Stimulated activated memory B cell treated with anti-CD40 and anti-IgM and Interleukin-4, amounts not matched to agents 10 μg/mL and 1 μg/mL and 100 μg/mL, for 72 hours (primary cell): ENCODE measurements at places on chromosomes 7 and 10.

DNA sequence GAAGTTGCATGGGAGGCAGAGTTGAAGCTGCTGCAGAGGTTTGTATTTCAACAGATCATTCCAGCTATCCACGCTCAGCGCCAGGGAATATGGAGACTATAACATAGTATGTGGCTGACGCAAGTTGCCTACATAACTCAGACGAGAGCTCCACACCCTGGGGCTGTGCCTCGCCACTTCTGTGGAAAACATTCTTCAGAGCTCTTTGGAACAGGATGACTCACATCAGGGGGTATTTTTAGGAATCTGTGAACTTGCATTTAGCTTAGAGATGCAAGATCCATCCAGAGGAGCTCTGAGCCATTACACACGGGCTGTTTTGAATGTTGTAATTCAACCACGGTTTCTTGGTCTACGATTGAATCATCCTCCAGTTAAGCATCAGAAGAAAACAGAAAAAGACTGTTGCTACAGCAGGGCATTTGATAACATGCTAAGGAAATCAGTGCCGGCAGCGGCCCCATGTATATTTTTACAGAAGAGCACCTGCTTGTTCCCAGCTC is 481.5 kb upstream of the AKR1E2 start:
- ATAC-seq, result peak; percentile 47

- ATAC-seq, result no peak
Measured at GRCh38 chr7:142420554-142421362, 162.9 kb upstream of the PRSS58 start.

DNA sequence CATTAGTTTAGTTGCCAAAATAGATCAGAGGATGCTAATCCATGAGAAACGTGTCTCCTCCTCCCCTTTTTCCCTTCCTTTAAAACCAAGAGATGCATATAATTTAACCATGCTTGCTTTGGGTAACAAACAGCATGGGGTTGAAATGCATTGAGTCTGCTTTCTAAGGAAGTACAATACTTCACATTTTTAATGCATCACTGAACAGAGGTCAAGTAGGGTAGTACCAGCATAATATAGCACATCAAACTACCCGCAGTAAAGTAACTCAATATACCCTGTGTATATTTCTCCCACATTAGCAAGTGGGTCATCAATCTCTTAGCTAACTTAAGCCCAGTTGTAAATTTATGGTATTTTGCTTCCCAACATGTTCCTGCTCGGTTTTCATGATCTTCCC is 239.3 kb upstream of the SEMA3C start:
- no peak for ATAC-seq

- peak; percentile 31 for ATAC-seq
Measured at GRCh38 chr10:13891128-13892000, 304.6 kb downstream of the PRPF18 start.

- peak; percentile 67 for ATAC-seq
Measured at GRCh38 chr7:134865001-134865845, 85.8 kb downstream of the CALD1 start.

DNA sequence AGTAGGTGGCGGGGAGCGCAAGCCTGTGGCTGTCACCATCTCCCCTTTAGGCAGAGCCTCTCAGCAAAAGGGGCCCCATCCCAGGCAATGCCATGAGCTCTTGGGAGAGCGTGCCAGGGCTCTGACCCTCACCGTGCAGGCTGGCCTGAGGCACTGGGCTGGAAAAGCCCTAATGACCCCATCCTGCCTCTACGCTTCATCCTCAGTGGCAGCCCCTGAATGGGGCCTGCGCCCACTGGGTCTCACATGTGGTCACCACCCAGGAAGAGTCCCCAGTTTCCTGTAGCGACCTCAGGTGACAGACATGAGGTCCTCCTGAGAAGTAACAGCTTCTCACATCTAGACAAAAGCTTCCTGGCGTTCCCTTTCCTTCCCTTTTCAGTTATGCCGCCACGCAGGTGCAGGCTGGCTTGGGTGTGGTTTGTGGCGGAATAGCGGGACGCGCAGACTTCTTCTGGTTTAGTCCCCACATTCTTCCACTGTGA is 59.2 kb downstream of the CLEC2L start:
- no peak for ATAC-seq

- no peak for ATAC-seq
Measured at GRCh38 chr10:33459602-33460001, 125.1 kb upstream of the NRP1 start.

DNA sequence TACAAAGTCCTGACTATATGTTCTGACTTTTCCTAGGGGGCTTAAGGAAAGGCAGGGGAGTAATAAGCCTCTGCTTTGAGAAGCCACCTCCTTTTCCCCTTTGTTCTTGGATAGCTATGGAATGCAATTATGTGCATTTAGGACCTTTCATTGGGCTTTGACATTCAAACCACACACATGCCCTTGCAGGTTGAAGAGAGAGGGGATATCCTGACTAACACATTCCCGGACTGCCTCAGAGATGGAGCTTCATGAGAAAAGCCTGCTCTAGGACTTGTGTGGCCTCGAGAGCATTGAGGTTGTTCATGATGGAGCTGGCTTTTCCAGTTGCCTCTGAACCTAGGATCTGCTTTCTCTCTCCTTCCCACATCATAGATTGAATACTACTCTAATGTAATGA is 694.5 kb downstream of the LRMDA start:
- no peak for ATAC-seq

GRCh38 chr7:82699773-82700186 is 256.2 kb upstream of the CACNA2D1 start:
- ATAC-seq, result no peak

- no peak for ATAC-seq
Measured at GRCh38 chr10:29710128-29710527, 75.4 kb upstream of the SVIL start.

- ATAC-seq, result no peak
Measured at GRCh38 chr10:103192089-103192450, 1.0 kb downstream of the NT5C2 start.

DNA sequence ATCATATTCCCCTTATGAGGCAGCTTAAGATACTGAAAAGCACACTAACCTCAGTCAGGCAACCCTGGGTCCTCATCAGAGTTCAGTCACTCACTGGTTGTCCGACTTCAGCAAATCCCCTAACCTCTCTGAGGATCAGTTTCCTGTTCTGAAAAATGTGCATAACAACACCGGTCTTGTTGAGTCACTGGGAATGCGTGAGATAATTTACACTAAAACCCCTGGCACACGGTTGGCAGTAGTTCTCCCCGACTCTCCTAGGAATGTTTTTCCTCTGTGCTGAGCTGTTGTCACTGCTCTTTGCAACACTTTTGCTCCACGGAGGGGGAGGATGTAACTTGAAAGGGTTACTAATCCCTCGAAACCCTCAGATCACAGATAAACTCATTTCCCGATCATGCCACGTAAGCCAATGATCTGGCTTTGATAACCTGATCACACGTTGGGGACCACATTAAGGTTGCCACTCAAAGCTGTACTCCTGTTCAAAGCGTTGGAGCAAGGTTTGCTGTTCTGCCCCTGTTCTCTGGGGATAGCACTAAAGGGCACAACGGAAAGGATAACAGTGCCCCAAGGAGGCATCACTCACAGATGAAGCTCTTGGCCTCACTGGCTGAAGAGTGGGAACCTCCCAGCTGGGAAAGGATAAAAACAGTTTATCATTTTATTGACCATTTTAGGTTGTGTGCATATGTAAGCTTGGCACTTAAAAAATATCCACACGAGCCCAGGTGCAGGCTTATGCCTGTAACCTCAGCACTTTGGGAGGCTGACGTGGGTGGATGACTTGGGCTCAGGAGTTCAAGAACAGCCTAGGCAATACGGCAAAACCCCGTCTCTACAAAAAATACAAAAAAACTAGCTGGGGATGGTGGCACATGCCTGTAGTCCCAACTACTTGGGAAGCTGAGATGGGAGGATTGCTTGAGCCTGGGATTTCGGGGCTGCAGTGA is 5.0 kb upstream of the RBM17 start:
- no peak for ATAC-seq

DNA sequence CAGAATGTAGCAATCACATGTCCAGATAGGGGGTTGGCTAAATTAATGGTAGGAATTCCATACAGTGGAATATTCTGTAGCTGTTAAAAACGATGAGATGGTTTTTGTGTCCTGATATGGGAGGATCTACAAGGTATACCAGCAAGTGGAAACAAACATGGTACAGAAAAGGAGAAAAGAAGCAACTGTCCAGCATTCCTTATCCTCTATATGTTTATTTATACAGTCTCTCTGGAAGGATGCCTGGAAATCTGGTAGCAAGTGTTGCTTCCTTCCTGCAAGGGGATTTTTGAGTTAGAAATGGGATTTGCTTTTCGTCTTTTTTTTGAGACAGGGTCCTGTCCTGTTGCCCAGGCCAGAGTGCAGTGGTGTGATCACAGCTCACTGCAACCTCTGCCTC is 19.3 kb downstream of the IL15RA start:
- no peak for ATAC-seq

DNA sequence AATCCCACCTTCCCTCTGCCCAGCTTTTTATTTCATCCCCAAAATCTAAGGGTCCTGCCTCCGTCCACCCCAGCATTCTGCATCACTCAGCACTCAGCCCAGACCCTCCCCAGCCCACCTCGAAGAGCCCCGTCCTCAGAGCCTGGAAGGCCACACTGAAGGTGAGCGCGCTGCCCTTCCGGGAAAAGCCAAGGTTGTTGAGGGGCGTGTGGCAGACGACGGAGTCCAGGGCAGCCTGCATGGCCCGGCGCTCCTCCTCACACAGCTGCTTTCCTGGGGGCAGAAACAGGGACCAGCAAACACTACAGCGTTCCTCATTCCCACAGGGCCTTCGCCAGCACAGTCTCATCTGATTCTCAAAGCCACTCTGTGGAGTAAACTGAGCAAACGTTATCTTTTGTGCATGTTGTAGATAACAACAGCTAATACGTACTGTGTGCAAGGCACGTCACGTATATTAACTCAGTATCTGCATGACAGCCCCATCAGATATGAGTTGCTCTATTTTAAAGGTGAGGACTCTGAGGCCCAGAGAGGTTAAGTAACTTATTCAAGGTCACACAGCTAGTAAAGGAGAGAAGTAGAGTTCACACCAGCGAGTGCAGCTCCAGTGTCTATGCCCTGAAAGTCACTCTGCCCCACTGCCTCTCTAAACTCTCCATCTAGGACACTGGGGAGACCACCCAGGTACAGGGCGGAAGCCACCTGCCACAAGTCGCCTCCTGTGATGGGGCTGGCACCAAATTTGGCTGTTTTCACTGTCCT is 2.8 kb downstream of the TRAPPC14 start:
- ATAC-seq, result no peak

GRCh38 chr7:27245798-27246691 is 3.4 kb downstream of the EVX1 start:
- ATAC-seq, result no peak

DNA sequence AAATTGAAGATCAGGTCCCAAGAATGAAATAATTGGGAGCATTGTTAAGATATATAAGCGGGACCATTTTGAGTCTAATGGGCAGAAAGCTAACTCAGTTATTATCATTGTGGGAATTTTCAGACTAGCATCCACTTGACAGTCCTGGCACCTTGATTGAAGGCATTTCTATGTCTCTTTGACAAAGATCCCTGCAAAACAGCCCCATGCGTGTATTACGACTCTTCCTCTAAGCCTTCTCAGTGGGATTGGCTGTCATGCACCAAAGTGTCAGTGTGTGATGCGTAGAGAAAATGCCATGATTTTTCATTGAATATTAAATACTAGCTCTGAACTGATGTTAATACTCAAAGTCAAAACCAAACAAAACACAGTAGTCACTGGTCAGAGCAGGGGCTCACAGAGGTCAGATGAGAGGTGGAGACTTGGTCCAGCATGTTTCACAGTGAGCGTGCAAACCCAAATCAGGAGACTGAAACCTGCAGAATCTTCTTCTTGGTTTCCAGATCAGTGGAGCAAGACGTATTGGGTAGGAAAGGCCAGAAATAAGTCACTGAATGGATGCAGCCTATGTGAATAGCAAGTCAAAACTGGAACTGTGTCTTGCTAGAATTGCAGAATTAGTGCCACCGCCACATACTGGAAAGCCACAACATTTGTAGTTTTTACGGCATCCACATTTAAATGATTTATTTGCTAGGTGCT is 303.6 kb upstream of the AKR1E2 start:
- peak; percentile 85 for ATAC-seq

- ATAC-seq, result peak; percentile 68
Measured at GRCh38 chr10:89644691-89644966, 413 bp downstream of the PANK1 start.

- no peak for ATAC-seq
Measured at GRCh38 chr7:82729172-82730030, 285.8 kb upstream of the CACNA2D1 start.

- no peak for ATAC-seq
Measured at GRCh38 chr10:1061930-1062774, 6.0 kb downstream of the WDR37 start.

DNA sequence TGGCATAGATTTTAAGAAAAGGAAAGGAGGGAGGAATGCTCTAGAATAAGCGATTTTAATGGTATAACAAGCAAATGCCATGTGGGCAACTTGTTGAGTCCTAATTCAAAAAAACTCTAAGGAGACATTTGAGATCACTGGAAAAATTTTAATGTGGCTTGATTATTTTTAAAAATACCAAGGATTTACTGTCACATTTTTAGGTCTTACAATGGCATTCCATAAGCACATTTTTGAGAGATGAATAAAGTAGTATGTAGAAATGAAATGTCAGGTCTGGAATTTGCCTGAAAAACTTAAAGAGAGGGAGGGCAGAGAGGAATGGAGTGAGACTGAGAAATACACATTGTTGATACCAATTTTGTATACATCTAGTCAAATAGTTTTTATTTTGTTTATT is 20.3 kb downstream of the NCAPG2 start:
- ATAC-seq, result no peak

GRCh38 chr10:119360181-119360921 is 153.0 kb downstream of the GRK5 start:
- ATAC-seq, result no peak

- ATAC-seq, result no peak
Measured at GRCh38 chr7:45461026-45461425, 113.1 kb upstream of the ADCY1 start.

DNA sequence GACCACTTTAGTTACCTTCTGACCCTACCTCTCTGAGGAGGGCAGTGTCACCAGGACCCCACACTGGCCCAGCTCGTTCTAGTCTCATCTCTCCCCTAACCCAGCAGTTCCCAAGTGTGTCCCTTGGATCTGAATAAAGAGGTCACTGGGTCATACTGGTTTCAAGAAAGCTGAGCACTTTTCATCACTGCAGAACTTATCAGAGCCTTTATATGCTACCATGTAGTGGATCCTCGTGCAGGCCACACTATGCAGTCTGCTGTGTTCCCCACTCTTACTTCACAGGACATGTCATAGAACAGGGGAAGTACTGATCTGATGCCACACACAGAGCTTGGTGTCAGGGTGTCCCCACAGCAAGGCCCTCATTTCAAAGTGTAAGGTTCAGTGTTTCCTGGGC is 113.8 kb downstream of the GFRA1 start:
- ATAC-seq, result no peak

DNA sequence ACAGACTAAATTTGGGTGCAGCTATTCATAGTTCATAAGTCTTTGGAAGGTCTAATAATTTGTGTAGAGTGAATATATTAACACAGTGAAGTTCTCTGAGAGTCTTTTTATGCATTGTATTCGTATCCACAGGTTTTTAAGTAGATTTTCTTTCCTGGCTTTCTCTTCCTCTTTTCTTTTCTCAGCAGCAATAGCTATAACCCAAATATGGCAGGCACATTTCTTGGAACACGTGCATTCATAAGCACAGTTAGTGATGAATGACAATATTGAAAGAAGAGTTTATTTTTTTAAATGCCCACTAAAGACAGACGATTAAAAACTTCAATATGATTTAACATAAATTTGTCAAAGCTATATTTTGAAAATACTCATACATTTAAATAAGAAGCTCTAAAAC is 220.5 kb upstream of the MBL2 start:
- ATAC-seq, result no peak

- ATAC-seq, result no peak
Measured at GRCh38 chr10:127715782-127716378, 21.1 kb upstream of the FOXI2 start.
